ENCODE measurements at places on chromosomes 7 and 10.

DNA sequence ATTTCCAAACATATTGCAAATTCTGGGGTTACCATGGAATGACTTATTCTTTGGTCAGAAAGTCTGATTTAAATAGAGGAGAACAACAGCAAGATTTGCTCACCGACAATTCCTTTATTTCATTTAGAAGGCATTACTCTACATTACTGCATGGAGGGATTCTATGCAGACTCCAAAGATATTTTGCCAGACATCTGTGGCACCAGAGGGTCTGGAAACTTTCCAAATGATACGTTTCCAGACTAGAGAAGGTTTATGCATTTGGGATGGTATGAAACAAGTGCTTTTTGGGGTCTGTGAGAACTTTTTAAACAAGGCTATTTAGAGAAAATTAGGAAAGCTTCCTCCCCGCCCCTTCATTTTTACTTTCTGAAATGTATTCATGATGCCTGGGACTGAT, 125.3 kb downstream of the SAMD9 start:
- no peak for DNase-seq

- no peak for DNase-seq
These were observed 284.3 kb downstream of the SORCS3 start for GRCh38 chr10:104925232-104925851.

DNA sequence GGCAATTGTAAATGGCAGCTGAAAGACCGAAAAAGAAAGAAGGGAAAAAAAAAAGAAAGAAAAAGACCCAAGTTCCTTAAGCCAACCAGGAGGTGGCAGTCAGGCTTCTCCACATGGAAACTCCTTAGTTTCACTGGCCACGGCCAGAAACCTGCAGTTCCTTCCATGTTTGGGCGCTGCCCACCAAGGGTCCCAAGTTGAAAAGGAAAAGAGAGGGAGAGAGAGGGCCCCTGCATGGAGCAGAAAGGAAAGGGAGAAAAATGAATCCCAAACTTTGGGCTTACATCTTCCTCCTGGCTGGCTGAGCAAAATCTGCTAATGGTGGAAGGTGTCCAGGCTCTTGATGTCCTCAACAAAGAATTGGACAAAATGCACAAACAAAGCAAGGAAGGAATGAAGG, 31.8 kb upstream of the ABCA13 start:
- DNase-seq = no peak

GRCh38 chr10:45439873-45440272, 65.9 kb downstream of the ALOX5 start:
- no peak for DNase-seq

- DNase-seq = no peak
These were observed 16.0 kb downstream of the BMPER start for GRCh38 chr7:33921216-33921938.

DNA sequence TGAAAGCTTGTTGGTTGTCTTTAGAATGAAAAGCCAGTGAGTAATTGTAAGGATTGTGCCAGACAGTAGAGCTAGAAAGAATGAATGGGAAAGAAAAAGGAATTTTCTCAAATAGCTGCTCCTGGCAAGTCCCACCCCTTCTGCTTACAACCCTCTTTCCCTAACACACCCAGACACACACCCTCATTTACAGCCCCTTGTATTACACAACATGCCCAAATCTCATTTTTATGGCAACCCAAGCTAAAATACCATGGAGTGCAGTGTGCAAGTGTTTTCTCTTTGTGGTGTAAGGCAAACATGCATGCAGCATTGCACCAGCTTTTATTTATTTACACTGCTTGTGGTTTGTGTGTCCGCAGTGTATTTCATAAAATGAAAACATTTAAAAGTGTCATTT, 1.5 kb downstream of the PRKAR2B start:
- DNase-seq = no peak

- DNase-seq = no peak
These were observed 14.7 kb upstream of the CAMK2G start for GRCh38 chr10:73889014-73889413.

DNA sequence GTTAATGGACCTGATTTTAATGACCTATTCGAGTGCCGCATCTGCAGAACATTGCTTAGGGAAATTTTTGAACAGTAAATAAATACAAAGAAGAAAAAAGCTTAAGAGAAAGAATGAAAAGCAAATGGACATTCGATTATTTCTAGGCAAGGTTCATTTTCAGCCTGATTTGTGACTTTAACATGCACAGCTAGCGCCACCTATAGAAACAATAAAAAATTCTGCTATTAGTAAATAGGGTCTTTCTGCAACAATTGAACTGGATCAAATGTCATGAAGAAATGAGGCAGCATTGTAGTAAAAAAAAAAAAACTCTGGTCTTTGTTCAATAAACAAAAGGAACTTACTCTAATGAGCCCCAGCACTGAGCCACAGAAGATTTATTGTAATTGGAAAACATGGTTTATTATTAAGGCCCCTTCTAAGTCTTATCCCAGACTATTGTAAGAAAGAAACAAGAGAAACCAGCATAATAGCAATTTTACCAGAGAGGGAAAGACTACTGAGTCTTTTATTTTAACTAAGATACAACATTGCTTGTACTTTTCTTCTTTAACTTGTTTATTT, 41.4 kb upstream of the GHITM start:
- DNase-seq = no peak

DNA sequence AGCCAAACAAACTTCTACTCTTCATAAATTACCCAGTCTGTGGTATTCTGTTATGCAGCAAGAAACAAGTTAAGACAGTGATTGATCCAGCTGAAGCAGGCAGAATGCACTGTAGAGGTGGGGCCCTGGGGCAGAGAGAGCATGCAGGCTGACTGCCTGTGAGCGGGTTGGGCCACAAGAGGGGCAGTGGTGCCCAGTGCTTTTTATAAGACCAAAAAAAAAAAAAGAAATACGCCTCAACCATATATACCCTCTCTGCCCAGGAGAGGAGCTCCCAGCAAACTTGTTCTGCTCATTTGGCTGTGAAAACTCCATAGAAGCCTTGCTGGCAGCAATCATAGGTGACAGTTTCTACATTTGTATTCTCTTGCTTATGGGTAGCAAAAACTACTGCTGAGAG, 104.7 kb downstream of the SORBS1 start:
- no peak for DNase-seq

DNA sequence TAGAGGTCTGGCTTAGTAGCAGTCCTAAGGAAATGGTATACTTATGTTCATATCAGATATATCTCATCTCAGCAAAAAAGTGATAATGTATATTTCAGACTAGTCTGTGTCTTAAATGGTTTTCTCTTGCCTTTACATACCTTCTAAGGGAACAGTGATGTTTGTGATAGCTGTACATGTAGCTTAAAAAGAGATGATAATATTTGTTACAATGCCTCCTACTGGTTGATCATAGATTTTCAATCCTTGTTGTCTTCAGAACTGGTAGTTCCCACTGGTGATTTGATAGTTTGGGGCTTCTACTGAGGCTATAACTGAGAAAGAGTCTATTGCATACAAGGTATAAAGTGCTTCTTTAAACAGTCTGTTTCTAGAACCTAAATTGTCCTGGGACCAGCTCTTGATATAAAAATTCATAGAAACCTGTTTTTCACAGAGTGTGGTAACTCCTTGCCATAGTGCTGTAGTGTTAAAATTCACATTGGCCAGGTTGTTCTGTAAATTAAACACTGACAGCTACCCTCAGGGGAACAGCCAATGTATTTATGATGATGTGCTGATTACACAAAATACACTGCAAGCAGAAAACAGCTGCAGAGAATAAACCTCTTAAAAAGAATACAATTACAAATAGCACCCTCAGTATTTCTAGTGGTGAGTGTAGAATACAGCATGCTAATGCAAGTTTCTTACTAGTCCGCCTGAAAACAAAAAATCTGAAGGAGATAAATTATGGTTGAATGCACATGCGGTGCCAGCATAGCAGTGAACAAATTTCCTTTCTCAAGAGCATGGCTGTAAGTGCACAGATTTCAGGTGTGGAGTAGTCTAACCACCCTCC, 90.3 kb downstream of the BTRC start:
- no peak for DNase-seq

DNA sequence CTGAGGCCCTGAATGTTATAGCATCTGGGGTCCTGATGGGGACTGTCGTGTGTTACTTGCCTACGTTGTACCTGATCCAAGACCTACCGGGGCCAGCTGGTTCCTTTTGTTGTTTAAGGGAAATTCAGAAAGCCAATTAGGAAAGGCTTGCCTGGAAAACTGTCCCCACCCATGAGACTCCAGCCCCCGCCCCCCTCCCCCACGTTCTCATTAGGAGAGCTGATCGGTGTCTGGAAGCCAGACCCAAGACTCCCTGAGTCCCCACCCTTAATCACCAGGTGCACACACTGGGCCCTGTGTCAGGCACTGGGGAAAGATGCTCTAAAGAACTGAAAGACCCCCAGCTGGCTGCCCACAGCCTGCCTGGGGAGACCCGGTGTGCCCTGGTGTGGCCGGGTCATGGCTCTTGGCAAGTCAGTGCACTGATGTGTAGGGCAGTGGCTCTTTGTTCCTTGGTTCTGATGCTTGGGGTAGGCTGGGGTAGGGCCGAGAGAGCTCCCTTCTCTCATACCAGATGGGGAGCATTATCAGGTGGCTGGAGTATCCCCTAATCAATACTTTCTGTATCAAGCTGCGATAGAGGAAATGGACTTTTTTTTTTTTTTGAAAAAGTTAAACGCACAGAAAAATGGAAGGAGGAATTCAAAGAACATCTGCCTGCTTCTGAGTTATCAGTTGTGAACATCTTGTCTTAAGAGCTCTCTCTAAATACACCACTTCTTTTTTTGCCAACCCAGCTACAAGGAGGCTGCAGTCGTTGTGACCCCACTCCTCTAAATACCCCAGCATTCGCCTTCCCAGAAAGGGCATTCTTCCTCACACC, 16.9 kb downstream of the TSPAN15 start:
- no peak for DNase-seq

- DNase-seq = no peak
These were observed 196.1 kb upstream of the LRGUK start for GRCh38 chr7:133931053-133931452.

GRCh38 chr7:2717293-2718261, 29.6 kb downstream of the AMZ1 start:
- no peak for DNase-seq

DNA sequence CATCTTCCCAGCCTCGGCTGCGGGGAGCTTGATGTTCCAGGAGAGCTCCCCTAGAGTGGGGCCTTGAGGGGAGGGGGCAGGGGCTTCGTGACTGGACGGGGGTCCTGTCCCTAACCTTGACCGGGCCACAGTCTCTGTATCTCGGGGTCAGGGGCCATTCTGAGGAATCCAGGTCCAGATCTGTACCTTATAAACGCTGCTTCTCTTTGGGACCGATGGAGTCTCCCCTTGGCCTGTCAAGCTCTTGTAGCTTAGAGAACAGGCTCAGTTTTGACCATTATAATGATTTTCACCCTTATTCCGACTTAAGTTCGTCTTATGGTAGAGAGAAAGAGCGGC, 831 bp downstream of the ZKSCAN5 start:
- no peak for DNase-seq

DNA sequence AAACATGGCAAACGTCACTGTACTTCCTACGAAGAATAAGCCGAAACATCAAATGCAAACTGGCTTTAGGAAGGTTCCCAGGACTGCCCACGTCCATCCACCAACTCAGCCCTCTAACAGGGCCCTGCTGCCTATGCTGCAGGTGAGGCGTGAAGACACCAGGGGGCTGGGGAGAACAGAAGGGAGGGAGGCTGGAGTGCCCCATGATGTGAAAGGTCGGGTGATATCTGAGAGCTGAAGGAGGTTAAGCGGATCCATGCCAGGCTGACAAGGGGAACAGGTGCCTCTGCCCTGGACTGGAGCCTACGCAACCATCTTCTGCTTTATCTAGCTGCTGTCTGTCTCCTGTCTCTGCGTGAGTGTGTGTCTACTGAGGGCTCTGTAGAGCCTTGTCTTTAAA, 40.2 kb upstream of the ATP6V0A4 start:
- DNase-seq = no peak

- DNase-seq = no peak
These were observed 74.5 kb downstream of the PRPF18 start for GRCh38 chr10:13661256-13661655.

DNA sequence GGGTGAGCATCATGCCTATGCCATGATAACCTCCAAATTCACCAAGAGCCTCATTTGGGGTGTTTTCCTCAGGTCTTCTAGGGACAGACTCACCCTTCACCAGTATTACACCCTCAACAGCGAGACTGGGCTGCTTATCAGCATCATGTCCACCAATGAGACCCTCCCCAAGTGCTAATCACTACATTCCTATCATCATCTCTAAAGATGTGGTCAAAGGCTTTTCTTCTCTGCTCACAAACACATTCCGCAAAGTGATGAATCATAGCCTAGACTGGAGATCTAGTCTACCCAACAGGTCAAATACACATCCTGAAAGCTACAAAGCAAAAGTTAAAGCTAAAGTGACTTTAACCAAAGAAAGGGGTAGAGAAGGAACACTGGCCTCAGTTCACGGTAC, 75.3 kb upstream of the C7orf33 start:
- DNase-seq = no peak

GRCh38 chr10:117936141-117936540, 110.6 kb downstream of the RAB11FIP2 start:
- DNase-seq = no peak
